Stimulated activated CD4-positive, alpha-beta T cell treated with anti-CD3 and anti-CD28 coated beads, Interleukin-1b, Interleukin-23, amount 100 ng/mL, for 48 hours (primary cell): ENCODE measurements at places on chromosomes 16 and 17.

- DNase-seq, result no peak
Observed at GRCh38 chr17:79985943-79986391, 49.7 kb downstream of the TBC1D16 start.

DNA sequence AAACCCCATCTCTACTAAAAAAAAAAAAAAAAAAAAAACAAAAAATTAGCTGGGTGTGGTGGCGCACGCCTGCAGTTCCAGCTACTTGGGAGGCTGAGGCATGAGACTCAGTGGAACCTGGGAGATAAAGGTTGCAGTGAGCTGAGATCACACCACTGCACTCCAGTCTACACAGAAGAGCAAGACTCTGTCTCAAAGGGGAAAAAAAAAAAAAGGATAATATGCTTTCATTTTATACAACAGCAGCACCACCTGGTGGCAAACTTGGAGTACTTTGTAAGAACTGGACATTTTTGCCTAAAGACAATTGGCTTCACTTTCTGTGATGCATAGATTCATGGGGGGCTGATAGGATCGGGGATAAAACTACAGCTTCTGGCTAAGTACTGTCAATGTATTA, 8.5 kb downstream of the CHTF8 start:
- DNase-seq, result peak; percentile 38

DNA sequence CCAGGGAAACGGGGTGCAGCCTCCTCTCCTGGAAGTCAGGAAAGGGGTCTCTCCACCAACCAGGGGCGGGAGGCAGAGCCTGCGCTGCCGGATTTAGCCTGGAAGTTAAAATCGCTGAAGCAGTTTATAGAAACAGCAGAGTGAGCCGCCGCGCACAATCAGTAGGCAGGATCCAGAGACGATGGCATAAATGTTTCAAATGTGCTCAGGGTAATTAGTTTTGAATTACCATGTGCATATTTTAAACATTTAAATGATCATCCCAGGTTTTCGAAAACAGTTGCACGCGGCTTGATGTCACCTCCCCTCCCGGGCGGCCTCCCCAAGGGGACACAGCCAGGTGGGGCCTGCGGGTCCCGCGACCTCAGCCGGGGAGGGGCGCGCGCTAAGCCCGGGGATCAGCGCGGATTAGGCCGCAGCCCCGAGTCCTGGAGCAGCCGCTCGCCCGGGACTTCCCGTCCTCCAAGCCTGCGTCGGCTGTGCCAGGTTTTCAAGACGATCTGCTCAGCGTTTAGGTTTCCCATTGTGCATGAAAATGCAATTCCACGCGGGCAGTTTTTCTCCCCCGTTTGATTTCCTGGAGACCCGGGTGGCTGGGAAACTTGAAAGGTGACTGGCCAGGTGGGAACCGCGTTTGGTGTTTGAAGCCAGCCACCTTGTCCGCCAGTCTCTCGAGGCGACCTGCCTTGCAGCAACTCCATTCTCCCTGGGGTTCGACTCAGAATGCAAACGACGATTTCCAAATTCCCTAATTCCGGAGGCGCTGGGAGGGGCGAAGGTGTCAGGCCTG, 78.3 kb downstream of the RPA1 start:
- DNase-seq, result no peak

- DNase-seq, result no peak
Observed at GRCh38 chr16:80862160-80862705, 57.8 kb upstream of the CDYL2 start.

DNA sequence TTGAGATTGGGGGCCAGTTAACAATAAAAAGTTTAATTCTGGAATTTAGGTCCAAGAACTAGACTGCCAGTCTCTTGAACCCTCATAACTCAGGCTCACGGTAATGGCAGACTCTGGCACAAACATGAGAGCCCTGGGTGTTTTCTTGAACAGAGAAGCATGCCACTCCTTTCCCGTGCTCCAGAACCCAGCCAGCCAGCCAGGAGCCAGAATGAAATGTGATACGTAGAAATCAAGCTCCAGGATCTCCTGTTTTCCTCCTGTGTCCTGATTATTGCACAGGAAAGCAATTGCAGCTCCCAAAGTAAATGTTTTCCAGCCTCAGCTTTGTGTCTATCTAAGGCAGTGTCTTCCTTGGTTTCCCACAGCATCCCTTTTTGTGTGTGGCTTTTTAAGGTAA, 46.2 kb upstream of the NOL11 start:
- no peak for DNase-seq

GRCh38 chr17:41413982-41414381, 10.4 kb downstream of the KRT37 start:
- no peak for DNase-seq

DNA sequence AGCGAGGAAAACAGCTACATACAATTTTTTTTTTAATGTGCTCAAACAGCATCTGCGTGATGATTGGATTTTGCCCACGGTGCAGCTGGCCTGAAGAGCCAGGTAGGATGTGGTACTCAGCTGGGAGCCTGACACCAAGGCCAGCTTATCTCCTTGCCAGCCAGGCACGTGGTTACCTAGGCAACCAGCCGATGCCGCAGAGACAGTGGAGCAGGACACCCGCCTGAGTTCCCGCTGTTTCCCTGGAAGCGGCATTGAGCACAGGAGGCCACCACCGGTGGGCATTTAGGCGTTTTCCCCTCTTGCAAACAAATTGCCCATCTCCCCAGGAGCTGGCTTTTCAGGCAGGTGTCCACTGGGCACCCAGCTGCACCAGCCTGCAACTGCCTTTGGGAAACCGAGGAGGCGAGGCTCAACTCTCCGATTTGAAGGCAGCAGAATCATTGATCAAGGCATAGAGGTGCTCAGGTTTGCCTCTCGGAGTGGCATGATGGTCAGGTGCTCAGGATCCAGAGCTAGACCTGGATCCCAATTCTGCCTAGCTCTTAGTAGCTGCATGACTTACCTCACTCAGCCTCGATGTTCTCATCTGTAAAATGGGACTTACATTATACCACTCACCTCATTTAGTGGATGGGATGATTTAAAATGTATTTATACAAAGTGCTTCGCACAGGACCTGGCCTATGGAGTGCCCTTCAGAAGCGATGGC, 137.5 kb upstream of the PLCG2 start:
- DNase-seq, result no peak

- no peak for DNase-seq
Observed at GRCh38 chr16:66389256-66390176, 23.0 kb downstream of the CDH5 start.

DNA sequence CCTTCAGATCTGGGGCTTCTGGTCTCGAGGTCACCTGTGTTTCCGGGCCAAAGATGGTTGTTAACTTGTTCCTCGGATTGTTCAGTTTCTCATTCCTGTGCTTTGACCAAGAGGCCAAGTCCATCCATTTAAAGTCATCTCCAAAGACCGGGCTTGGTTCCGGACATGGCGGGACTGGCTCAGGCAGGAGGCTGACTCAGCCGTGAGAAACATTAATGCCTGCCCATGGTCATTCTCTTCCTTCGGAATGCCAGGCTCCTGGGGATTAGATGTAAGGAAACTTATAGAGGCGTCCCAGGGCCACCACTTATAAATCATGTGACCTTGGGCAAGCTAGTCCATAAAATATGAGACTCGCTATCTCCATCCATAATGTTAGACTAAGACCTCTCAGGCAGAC, 13.6 kb upstream of the NKD1 start:
- no peak for DNase-seq

DNA sequence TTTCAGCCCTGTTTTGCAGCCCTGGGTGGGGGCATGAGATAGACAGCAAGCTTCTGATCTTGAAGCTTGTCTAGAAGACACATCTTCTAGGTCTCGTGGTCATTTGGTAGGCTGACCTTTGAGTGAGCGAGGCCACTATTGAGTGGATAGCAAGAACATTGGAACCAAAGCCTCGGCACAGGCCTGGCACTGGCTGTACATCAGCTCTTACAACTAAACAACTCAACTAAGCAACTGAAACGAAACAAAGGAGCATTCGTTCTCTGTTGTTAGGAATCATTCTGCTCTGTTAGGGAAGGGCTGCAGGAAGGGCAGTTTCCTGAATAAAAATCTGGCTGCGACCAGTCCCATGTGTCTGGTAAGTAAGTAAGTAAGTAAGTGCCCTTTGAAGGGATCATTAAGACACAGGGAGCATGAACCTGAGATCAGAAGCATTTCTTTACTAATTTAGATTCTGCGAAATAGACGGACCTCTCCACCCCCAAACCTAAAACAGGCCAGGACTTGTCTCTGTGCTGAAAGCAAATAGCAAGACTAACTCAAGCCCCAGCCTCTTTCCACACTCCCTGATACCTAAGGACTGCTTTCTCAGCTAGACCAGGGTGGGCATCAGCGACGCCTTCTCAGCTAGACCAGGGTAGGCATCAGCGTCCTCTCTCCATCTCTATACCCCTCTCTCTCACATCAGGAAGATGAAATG, 22.7 kb downstream of the CYB561 start:
- DNase-seq, result no peak

DNA sequence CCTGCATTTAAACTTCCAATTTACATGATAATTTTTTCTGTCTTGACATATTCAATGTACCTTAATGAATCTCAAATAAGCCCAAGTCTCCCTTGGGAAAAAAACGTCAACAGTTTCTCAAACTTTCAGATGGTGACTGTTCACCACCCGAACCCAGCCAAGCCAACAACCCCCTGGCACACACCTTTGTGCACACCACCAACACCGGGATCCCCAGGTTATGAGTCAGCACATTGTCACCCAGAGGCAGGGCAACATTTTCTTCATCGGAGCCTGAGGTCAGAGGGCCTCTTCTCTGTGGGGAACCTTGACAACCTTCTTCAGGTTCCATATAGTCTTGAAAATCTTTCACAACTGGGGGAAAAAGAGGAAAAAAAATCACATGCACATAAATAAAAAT, 15.5 kb downstream of the DYNC1LI2 start:
- peak; percentile 23 for DNase-seq

- DNase-seq, result no peak
Observed at GRCh38 chr16:12000032-12000431, 23.5 kb downstream of the SNX29 start.

GRCh38 chr17:79159926-79160325, 85.3 kb downstream of the ENGASE start:
- DNase-seq, result no peak

DNA sequence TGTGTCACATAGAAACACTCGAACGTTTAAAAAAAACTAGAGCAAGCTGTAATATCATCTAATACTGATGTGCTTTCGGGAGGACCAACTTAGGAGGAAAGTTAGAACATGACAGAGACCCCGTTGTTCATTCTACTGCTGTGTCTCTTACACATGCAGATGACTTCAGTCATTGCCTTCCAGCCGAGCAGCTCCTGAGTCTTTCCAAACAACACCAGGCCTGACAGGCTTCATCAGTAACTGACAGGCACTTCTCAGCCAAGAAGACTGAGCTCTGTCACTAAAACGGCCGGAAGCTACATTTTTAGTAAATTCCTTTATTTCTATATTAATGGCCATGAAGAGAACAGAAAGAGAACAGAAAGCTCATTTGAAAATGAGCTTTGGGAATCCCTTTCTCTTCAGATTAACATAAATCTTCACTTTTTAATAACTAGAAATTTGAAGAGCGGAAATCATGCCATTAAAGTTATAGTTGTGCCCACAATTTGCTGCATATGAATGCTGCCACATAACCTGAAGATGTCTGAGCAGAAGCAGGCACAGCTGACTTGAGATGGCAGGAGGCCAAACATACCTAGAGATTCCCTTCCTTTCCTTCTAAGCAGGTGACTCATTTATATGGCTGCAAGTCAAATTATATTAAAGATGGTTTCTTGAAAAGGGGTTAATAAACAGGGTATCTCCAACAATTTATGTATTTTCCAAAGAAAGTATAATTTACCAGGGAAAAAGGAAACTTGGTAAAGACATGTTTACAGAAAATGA, 148.9 kb downstream of the ITFG1 start:
- DNase-seq, result no peak

GRCh38 chr17:55436224-55437158, 14.9 kb upstream of the MMD start:
- DNase-seq, result no peak

GRCh38 chr17:903691-904481, 75.7 kb downstream of the NXN start:
- no peak for DNase-seq

- no peak for DNase-seq
Observed at GRCh38 chr16:30839523-30840227, 52.7 kb upstream of the ZNF629 start.

- no peak for DNase-seq
Observed at GRCh38 chr16:12390644-12391043, 413.0 kb downstream of the CPPED1 start.

- peak; percentile 49 for DNase-seq
Observed at GRCh38 chr17:35898283-35899070, 18.3 kb upstream of the CCL5 start.

- no peak for DNase-seq
Observed at GRCh38 chr17:75340631-75341030, 51.4 kb upstream of the SLC25A19 start.

- peak; percentile 98 for DNase-seq
Observed at GRCh38 chr16:58629733-58630640, at the start of gene CNOT1. Gene CNOT1 (minus strand): TSS chr16:58629826. CDS start chr16:58599337, 30,489 bp downstream.

- no peak for DNase-seq
Observed at GRCh38 chr17:13917634-13918033, 151.7 kb upstream of the COX10 start.

DNA sequence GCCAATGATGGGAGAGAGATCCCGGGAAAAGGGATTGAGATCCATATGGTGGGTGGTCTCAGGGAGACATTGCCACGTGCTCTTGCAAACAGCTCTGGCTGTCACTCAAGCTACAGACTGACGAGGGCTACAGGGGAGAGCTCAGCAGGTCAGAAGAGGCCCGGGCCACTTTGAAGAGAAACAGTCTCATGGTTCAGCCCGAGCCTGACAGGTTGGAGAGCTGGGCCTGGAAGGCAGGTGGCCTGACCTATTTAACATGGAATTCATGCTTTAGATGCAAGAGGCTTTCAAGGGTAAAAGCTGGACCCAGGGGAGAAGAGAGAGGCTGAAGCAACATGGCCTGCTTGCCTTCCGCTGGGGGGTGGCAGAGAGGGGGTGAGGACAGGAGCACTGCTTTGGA, 81.0 kb upstream of the BRD7 start:
- DNase-seq, result no peak

- no peak for DNase-seq
Observed at GRCh38 chr16:71384073-71384724, 25.7 kb downstream of the CALB2 start.

- DNase-seq, result no peak
Observed at GRCh38 chr16:88315543-88316105, 67.1 kb upstream of the ZNF469 start.

DNA sequence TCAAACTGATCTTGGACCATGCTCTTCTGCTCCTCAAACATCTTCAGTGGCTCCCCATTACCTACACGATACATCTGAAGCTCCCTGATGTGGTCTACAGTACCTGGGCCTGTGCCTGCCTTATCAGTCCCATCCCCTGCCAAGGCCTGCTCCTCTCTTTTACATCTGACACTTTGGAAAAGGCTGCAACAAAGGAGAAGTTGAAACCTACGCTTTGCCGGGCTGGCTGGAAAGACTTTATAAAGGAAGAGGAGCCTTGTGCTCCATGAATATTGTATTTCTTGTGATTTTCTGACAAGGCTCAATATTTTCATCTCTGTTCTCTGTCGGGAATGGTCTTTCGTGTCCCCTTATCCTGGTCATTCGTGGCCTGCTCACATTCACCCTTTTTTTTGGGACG, 132.5 kb downstream of the XYLT1 start:
- no peak for DNase-seq
